ENCODE measurements at places on chromosomes 4 and X. TPM values are rescaled to one million over a fixed set of nuclear protein-coding genes. Genes with fewer than 3 reads are reported as not detected.
A peak's percentile ranks its signal among the peaks of the same experiment; 100 is the strongest.

The ADH4 gene
- total RNA-seq: not detected

The INTS6L gene
- 4.1 TPM for total RNA-seq

- no peaks in the 10 kb centered on the region for H3K4me1 ChIP-seq
- H3K4me3 ChIP-seq: no peak overlapping the region
- H3K27me3 ChIP-seq: no peaks in the 10 kb centered on the region
- H3K27ac ChIP-seq: no peak overlapping the region
- DNase-seq: no peak
These were observed 15.7 kb upstream of the TET2 start for GRCh38 chr4:105130945-105131344.

DNA sequence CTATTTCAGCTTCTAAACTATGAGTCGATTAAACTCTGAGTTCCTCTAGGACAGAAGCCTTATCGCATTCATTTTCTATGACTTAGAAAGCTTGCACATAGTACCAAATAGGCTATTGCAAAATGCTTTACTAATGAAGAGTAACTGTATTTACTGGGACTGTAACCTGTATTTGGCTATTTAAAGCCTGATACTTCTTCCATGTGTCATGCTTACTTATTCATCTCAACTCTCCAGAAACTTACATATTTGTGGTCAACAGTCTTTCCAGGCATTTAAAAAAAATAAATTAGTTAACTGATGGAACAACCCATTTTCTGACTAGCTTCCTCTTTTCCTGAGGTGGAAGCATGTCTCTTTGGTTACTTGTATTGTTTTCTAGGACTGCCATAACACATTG lies 467.9 kb downstream of the PCDH11X start:
- peak; percentile 54 for DNase-seq
- no peaks in the 10 kb centered on the region for H3K36me3 ChIP-seq
- no peaks in the 10 kb centered on the region for H3K4me1 ChIP-seq
- H3K27me3 ChIP-seq: no peaks in the 10 kb centered on the region
- H3K27ac ChIP-seq: no peak overlapping the region

GRCh38 chr4:133402616-133403015 lies 253.5 kb downstream of the PCDH10 start:
- no peaks in the 10 kb centered on the region for H3K36me3 ChIP-seq
- no peak overlapping the region for H3K27ac ChIP-seq
- DNase-seq: peak; percentile 14
- H3K4me1 ChIP-seq: no peaks in the 10 kb centered on the region
